ENCODE measurements at places on chromosomes 5 and 9.

DNA sequence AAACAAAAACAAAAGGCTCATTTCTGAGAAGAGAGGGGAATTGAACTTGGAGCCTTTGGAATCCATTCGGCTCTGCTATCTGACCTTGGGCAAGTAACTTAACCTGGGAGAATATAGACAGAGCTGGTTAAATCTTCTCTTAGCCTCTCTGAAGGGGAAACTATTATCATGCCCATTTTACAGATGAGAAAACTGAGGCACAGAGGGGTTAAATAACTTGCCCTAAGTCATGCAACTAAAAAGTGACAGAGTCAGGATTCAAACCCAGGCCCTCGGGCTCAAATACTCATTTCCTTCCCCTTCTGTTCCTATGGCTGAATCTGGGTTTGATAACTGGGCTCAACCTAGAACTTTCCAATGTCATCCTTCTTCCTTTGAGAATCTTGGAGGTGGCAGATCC is 291.3 kb upstream of the MSX2 start:
- no peak for DNase-seq

- DNase-seq, result peak; percentile 68
Measured at GRCh38 chr5:169065400-169065799, 235.5 kb downstream of the SLIT3 start.

- DNase-seq, result peak; percentile 28
Measured at GRCh38 chr9:127763918-127764384, 14.5 kb downstream of the SH2D3C start.

GRCh38 chr5:157596487-157596886 is 20.9 kb upstream of the ADAM19 start:
- no peak for DNase-seq

DNA sequence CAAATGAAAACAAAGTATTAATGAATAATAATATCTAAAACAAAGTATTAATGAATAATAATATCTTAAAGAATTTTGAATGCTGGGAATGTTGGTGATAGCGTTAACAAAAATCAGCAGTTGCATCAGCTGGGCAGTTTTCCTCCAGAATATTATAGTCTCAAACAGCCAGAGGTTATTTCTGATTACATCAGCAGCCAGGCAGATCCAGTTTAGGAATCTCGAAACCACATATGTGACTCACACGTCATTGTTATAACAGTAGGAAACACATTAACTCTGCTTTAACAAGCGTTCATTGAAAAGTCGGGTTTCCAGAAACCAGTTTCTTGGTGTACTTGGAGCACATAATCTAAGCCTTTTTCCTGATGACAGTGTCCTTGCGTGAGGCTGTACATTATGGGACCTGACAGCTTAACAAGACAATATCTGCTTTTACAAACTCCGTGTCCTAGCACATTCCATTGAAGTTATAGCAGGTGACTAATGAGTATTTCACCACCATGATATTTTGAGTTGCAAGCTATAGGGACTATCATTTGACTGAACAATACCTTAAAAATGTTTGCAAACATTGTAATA is 559.5 kb upstream of the KLF4 start:
- peak; percentile 97 for DNase-seq

GRCh38 chr5:9834871-9835770 is 205.0 kb upstream of the TAS2R1 start:
- DNase-seq, result no peak

DNA sequence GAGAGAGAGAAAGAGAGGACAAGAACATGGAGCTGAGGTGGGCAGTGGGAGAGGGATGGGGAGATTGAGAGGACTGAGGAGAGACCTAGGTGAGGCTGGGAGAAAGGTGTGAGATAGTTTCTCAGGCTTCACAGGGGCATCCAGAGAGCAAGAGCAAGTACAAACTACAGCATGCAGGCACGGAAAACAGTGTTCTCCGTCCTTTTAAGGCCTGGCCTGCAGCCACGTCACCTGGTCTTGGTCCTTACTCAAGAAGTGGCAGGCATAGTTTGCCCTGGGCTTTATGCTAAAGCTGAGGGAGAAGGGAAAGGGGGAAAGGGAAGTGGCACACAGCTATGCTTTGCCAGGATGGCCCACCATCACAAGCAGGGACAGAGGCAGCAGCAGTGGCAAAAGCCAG is 65.7 kb downstream of the SIL1 start:
- DNase-seq, result no peak

GRCh38 chr5:39424736-39425637 is at the start of gene DAB2:
Gene DAB2, minus strand, starts transcription at chr5:39424980. Its CDS starts 30,660 bp downstream, at chr5:39394320.
- DNase-seq, result peak; percentile 98

- no peak for DNase-seq
Measured at GRCh38 chr5:126492939-126493338, 69.7 kb downstream of the GRAMD2B start.

DNA sequence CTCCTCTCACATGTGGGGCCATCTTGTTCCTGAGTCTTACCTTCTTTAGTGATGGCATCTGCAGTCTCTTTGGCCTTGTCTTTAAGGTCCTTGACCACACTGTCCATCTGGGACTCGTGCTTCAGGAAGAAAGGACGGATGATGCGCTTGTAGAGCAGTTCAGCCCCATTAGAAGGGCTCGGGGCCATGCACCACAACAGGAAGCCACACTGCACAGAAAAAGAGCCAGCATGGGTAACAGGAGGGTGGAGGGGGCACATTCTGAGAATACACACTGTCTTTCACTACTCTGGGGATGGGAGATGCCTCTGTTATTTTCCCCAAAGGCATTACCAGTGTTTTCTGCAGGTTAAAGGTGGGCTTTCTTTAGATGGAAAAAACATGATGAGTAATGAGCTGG is 25.9 kb downstream of the SRP19 start:
- no peak for DNase-seq

DNA sequence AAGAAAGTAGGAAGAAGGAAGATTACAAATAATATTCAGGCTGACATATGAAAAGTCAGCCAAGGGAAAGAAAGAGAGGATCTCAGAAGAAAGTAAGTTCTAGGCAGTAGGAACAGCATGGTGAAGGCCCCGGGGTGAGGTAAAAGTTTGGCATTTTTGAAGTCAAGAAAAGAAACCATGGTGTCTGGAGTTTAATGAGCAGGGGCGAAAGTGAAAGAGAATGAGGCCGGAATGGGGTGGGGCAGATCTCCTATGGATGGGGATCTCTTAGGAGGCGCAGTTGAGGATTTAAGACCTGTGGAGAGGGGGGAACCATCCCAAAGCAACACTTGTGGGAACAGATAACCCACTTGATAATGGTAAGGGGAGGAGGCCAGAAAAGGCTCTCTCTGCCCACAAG is 42.3 kb upstream of the SMAD5 start:
- no peak for DNase-seq

- DNase-seq, result peak; percentile 72
Measured at GRCh38 chr9:20732118-20732517, 48.1 kb downstream of the FOCAD start.

DNA sequence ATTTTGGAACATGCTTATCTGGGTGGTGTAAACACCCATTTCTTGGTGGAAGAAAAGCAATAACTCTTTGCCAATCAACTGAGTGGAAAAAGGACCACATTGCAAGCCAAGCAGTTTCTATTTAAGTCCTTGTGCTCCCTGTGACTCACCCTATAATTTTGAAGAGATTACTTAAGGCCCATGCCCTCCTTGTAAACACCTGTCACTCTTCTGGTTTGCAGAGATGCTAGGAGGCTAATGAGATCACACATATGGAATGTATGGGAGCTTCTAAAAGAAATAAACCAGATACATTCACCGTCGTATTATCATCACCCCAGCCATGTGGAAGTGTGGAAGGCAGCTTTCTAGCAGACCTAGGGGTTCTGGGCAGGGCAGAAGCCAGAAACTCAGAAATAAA is 337.1 kb downstream of the GADD45G start:
- peak; percentile 76 for DNase-seq

DNA sequence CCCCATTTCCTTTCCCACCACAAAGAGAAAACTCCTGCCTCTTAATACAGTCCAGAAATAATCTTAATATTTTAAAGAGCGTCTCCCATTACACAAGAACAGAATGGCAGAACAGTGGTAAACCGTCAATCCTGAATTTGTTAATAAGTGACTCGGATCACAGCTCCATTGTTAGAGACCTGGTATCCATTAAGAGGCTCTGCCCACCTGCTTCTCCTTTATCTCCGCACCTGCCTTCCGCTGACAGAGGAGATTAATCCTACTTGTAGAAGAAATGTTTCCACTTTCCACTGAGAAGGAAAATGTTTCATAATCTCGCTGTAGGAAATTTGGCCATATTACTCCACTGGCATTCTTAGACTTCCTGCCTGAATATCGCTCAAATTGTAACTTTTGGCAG is 1493.2 kb downstream of the MAT2B start:
- no peak for DNase-seq

DNA sequence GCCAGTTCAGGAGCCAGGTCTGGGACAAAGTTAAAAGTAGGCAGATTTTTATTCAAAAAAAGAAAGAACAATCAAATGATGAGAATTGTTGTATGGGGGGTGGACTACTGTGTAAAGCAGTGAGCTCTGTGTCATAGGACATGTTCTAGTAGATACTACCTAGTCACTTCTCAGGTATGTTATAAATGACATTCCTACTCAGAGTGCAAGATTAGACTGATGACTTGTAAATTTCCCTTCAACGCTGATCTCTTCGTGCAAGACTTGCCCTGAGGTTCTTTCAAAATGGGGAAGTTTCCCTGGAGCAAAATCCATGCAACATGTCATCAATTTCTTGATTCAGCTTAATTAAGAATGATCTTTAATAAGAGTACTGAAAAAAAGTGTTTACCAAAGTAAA is 175.1 kb downstream of the RORB start:
- no peak for DNase-seq

GRCh38 chr5:132363431-132364112 is 5.9 kb upstream of the SLC22A5 start:
- peak; percentile 89 for DNase-seq

DNA sequence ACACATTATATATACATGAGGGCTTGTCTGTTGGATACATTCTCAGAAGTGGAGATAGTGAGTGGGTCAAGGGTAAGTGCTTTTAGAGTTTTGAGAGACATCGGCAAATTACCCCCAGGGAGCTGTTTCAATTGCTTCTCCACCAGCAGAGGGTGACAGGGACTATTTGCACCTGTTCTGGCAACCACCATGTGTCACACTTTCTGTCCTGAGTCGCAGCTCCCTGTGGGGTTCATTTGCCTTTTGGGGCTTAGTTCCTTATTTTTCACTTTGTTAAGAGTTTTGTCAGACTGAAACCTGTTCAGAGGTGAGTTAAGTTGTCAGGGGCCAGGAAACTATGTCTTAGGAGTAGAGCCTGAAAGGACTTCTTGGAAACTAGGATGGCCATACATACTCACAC is 20.1 kb upstream of the SLC36A1 start:
- DNase-seq, result no peak

DNA sequence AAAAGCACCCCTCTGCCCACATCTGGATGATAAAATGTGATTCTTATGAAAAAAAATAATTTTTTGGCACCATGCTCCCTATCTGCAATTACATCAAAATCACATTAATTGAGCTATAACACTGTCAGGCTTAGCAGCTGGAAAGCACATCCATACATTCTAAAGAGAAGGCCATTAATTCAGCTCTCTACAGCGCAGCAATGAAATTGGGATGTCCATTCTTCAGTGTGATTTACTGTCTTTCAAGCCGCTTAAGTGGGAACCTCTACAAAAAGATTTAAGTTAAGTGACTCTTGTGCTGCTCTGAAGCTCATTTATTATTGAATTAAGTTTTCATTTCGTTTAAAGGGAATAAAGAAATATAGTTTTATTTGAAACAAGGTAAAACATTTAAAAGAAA is 171.3 kb downstream of the EBF1 start:
- DNase-seq, result no peak

DNA sequence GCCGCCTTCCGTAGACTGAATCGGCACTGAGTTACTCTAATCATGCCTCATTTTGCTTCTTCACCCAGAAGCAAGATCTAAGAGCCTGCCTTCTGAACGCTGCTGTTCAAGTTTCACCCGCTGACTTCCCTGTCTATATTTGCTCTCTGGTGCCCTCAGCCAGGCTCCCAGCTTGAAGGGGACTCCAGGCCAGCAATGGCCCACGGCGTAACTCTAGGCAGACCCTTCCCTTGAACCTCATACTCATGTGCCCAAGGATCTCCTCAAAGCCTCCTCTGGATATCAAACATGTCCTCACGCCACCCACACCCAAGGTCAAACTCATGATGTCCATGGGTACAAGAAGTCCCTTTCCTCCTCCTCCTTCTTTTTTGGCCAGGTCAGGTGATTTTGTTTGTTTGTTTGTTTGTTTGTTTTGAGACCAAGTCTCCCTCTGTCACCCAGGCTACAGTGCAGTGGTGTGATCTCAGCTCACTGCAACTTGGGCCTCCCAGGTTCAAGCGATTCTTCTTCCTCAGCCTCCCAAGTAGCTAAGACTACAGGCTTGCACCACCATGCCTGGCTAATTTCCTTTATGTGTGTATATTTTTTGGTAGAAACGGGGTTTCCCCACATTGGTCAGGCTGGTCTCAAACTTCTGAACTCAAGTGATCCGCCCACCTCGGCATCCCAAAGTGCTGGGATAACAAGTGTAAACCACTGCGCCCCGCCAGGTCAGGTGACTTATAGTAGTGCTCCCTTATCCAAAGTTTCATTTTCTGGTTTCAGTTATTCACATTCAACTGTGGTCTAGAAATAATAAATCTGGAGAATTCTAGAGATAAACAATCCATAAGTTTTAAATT is 239.0 kb downstream of the SYK start:
- no peak for DNase-seq

DNA sequence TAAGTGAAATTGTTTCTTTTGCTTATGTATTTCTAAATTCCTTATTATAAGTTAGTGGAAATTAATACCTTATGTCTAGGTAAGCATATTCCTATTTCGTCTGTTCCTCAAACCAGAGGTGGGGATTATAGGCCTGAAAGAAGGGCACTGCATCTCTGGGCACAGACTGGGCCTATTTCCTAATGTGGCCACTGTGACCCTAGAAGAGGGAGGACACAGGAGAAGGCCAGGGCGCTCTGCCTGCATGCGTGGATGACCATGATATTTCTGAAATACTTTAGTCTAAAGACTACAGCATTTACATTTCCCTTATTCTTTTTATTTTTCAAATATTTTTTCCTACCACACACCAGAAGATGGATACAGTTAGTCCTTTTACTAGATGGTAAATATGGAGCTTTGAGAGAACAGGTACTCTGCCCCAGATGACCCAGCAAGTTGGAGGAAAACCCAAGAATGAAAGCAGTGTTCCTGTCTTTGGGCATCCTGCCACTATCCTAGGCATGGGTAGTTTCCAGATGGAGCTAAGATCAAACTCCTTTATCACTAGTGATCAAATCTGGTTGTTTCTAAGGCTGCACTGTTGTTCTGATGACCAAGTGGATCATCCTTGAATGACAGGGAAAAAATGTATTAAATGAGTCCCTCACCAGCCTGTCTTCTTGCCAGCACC is 27.8 kb downstream of the RUSC2 start:
- DNase-seq, result no peak

DNA sequence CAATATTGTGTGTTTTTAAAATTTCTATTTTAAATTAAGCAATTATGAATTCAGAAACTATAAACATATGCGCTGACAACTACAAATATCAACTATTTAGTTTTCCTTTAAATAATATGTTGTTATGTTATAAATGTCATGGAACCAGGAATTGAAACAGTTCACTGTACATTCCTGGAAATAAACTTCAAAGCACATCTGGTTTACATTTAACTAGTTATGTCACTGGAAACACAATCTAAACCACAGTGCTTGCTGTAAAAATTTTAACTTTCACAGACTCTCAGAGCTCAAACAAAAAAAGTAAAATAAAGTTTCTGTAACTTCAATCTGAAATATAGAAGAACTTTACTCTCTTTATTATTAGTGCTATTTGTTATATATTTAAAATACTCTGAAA is 179.2 kb downstream of the FBN2 start:
- peak; percentile 47 for DNase-seq

All from EH (cell line).